Caki2 (cell line): ENCODE measurements at places on chromosomes 11 and 22. TPM values are rescaled to one million over a fixed set of nuclear protein-coding genes. Genes with fewer than 3 reads are reported as not detected.

ANO5 gene
- total RNA-seq: 0.84 and 1.8 TPM in 2 replicates

PRG3 gene
- total RNA-seq: not detected in 2 replicates

MYEOV gene
- 101 and 122 TPM in 2 replicates for total RNA-seq

SEC14L6 gene
- 28.2 and 51.2 TPM in 2 replicates for total RNA-seq

CNIH2 gene
- total RNA-seq: 0.61 TPM in 1 of 2 replicates, not detected in the other

CCDC157 gene
- total RNA-seq: 2.0 and 2.2 TPM in 2 replicates
